AG04450 (cell line): ENCODE measurements at places on chromosomes 11 and 22. TPM values are rescaled to one million over a fixed set of nuclear protein-coding genes. Genes with fewer than 3 reads are reported as not detected.

DNA sequence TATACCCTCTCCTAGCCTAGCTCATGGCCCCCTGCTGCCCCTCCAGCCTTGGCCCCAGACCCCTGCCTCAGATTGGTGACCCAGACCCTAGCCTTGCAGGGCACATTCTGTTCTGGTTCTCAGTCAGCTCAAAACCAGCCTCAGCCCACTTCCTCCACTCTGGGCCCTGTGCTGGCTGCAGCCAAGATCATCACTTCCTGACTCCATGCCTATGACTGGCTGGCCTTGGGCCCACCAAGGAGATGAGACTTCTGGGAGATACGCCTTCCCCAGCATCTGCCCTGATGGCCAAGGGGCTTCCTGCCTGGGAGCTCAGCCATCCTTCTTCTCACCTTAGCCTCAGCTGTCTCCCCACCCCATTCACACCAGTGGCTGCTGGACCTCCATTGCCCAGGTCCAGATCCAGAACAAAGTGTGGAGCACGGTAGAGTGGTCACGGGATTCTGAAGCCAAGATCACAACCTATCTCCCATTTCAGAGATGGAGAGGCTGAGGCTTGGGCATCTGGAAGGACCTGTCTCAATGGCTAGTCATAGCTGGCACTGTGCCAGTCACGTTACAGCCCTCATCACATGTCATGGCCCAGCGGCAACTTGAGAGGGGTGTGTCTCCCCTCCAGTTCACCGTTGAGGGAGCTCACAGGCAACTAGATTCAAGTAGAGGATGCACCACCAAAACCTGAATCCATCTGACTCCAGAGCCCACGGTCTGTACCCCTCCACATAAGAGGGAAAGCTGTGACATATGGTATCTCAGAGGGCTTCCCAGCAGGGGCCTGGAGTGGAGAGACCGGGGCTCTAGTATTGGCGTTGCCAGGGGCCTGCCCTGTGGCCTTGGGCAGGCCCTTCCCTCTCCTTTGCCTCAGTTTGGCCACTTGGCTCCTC is 43.0 kb upstream of the KLHL35 start:
- DNase-seq, result no peak

DNA sequence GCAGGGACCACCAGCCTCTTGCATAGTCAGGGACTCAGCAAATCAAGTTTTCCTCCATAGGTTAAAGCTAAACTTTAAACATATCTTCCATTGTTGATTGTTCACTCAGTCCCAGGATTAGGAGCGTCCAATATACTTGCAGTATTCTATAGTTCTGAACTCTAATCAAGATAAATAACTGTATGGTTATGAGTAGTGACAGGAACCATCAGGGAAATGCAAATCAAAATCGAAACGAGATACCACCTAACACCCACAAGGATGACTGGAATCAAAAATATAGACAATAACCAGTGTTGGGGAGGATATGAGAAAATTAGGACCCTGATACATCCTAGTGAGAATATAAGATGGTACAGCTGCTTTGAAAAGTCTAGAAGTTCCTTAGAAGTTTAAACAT is 190.0 kb downstream of the ETS1 start:
- no peak for DNase-seq

- no peak for DNase-seq
Observed at GRCh38 chr11:94181943-94182342, 53.3 kb downstream of the PANX1 start.

GRCh38 chr11:36313750-36314433 is 17.8 kb downstream of the PRR5L start:
- no peak for DNase-seq

The CRY2 gene
- 11.7 and 13.3 TPM in 2 replicates for polyA plus RNA-seq
